Cerebellar cortex (tissue), 1 donor: ENCODE measurements at places on chromosomes 3 and 15.
A peak's percentile ranks its signal among the peaks of the same experiment; 100 is the strongest.

DNA sequence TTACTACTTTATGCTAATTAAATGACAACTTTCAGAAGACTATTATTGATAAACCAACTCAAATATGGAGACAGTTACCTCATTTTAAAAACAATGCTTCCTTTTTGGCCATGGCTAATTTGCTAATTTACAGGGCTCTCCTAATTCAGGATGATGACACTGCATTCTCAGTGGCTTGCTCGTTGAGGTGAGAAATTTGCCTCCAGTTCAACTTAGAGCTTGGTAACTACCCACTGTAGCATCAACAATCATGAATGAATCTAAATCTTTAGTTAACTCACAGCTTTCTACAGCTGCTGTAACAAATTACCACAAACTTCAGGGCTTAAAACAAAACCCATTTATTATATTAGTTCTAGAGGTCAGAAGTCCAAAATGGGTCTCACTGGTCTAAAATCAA lies 14.0 kb downstream of the PBRM1 start:
- no peak for DNase-seq

DNA sequence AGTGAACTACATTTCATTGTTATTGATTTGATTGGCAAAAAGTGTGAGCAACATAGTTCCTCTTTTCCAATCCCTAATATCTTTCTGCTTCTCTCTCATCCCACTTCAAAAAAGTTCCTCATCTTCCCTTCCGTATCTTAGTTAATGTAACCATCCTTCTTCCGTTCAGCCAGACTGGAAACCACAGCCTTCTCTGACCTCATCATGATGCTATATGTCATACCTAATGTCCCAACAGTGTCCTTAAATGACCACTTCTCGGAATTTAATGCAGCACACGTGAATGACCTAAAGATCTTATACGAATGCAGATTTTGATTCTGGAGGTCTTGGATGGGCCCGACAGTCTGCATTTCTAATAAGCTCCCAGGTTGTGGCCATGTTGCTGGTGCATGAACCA lies 320.3 kb upstream of the SATB1 start:
- DNase-seq, result no peak

DNA sequence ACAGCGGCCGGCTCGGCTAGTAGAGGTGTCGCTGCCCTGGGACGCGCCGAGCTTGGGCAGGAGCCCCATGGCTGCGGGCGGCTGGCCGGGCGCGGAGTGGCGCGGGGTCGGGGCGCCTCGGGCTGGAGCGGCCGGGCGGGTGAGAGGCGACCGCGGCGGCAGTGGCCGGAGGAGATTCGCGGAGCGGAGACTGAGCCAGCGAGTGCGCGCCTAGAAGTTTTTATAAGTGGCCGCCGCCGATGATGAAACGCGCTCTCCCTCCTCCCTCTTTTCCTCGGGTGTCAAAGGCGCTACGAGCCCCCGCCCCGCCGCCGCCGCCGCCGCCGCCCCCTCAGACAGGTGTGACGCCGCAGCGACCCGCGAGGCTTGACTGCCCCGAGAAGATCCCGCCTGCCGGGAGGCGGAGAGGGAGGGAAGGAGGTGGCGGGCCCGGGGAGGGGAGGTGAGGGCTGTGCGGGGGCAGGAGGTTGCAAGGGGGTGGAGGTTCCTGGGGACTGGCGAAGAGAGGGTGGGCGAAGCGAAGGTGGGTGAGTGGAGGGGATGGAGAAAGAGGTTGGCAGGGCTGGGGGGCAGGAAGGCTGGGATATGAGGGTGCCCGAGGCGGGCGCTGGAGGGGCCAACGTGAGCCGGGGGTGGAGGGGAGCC lies at the start of gene SLCO2A1:
Gene SLCO2A1, minus strand, starts transcription at position 192 of the 645 bp plus-strand sequence. Its CDS starts 123 bp downstream, at position 69.
- DNase-seq, result no peak

DNA sequence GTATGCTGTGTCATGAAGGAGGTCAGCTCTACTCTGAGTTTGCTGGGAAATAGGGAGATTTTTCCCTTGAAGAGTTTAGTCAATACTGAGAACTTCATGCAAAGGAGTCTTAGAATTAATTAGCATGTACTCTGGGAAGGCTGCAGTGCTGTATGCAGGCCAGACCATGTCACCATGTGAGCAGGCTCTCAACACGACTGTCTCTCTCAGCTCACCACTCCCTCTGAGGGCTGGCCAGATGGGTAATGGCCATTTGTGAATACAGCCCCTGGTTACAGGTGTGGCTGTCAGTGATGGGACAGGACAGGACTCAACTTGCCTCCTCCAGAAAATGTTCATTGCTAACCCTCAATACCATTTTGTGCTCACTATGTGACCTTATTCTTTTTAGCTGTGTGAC lies 5.1 kb upstream of the CERS3 start:
- no peak for DNase-seq

DNA sequence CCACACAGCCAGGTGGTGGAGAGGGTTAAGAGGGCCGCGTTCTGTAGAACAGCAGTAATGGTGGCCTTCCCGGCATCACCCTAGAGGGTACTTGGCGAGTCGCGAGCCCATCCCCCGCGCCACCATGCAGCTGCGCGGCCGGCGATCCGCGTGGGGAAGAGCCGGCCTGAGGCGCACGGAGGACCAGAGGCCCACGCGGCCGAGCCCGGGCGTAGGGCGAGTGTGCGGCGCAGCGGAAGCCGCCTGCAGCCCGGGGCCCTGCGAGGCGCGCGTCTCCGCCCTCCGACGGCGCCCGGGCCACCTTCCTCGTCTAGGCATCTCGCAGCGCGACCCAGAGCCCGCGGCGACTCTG lies 423 bp downstream of the TKT start:
- no peak for DNase-seq

DNA sequence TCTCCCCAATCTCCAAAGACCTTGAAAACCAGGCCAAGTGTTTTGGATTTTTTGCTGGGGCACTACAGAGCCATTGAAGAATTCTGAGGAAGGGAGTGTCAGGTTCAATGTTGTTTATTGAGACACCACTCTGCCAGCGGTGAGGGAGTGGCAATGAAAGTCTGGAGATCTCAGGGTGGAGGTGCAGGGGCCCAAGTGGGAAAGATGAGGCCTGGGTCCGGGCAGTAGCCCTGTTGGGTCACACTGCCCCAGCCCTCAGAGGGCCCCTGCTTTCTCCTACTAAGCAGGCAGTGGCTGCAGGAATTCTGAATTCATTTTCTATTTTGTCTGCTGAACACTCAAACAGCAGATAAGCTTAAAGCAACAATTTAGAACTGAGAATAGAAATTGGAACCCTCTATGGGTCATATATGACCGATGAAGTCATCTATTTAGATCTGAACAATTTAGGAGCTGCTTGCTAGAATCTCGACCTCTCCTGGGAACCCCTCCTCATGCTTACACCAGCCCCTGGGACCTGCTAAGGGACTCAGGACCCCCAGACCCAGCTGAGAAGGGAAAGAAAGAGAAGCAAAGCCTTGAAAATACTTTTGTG lies 17.9 kb downstream of the HRH1 start:
- DNase-seq, result no peak

GRCh38 chr3:138890555-138891187 lies 55.9 kb upstream of the PIK3CB start:
- no peak for DNase-seq

DNA sequence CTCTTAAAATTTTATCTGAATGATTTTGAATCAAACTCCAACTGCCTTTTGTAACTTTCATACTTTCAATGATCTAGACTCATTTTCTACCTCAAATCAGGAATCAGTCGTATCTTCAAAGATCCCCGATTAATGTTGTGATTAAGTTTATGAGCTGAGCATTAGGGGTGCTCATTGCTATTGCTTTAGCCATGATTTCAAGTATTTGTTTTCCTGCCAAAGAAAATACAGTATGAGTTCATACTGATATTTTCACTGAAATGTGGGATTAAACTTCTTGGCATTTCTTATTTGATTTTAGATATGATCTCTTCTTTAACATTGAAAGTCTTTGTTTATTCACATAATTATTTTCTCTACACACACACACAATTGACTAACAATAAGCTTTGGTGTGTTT lies 785.6 kb downstream of the NTRK3 start:
- DNase-seq, result no peak

GRCh38 chr15:32682569-32682968 lies 35.2 kb upstream of the GREM1 start:
- DNase-seq, result no peak

DNA sequence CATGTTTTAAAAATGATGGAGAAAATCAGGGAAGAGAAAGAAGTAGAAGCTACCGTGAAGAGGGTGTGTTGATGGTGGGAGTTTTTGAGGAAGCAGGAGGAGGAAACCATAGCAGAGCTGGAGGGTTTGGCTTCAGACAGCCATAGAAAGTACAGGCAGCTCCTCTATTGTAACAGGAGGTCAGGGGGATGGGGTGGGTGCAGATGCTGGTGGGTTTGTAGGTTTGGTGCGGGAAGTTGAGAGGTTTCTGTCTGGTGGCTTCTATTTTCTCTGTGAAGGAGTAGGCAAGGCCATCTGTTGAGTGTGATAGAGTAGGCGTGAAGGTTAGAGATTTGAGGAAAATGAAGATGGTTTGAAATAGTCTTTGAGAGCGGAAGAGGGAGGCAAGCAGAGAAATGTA lies 97.7 kb upstream of the TBC1D5 start:
- DNase-seq, result no peak

GRCh38 chr3:50635066-50635465 lies 18.1 kb downstream of the MAPKAPK3 start:
- no peak for DNase-seq

- DNase-seq, result no peak
These were observed 117.1 kb downstream of the CHDH start for GRCh38 chr3:53729159-53729558.

DNA sequence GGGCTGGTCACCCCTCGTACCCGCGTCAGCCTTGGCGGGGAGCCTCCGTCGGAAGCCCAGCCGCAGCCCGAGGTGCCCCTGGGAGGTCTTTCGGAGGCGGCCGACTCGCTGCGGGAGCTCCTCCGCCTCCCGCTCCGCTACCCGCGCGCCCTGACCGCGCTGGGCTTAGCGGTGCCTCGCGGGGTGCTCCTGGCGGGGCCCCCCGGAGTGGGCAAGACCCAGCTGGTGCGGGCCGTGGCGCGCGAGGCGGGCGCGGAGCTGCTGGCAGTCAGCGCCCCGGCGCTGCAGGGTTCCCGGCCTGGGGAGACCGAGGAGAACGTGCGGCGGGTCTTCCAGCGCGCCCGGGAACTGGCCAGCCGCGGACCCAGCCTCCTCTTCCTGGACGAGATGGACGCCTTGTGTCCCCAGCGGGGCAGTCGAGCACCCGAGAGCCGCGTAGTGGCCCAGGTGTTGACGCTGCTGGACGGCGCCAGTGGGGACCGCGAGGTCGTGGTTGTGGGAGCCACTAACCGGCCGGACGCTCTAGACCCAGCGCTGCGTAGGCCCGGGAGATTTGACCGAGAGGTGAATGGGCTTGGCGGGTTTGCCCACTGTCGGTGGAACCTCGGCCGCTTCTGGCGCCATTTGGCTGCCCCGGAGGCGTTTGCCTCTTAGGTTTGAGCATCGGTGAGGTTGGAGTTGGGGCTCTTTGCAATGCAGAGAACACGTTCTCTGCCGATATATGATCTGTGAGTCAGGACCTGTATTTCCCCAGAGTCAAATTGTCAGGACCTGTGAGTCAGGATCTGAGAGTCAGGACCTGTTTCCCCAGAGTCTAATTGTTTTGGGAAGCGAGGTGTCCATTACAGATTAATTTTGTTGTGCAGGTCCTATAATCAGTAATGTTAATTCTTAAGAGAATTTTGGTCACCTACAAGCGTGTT lies 24.9 kb upstream of the GATM start:
- DNase-seq, result peak; percentile 24

DNA sequence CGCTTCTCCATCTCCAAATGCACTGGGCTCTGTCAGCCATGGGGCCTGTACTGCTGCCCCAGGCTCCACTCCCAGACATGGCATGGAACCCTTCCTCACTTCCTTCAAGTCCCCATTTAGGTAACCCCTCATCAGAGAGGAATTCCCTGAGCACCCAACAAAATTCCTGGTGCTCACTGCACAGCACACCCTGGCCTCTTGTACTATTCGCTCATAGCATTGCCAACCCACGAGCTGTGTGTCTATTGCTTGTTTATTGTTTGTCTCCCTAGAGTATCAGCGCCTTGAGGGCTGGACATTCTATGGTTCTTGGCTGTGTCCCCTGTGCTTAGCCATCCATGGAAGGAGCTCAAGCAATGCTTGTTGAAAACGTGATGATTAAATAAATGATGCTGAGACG lies 46.1 kb upstream of the SLCO2A1 start:
- DNase-seq, result no peak

DNA sequence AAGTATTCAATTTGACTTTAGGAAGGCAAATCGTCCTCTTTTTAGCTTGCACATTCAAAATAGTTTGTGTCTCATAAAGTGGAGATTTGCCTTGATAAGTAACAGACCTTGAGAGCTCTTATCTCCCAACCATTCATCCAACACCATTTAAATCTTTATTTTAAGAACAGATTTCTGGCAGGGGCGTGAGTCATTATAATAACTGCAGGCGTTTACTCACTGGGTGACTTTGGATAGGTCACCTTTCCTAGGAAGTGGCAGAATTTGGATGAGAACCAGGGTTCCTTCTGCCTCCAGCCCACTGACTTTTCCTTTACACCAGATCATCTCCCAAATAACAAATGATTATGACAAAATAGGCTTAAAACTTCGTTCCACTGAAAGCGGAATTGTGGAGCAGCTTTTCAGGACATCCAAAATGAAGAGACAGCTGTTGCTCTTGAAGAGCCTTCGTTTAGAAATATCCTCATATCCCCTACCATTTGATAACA lies 5.0 kb downstream of the LMCD1 start:
- DNase-seq, result no peak

DNA sequence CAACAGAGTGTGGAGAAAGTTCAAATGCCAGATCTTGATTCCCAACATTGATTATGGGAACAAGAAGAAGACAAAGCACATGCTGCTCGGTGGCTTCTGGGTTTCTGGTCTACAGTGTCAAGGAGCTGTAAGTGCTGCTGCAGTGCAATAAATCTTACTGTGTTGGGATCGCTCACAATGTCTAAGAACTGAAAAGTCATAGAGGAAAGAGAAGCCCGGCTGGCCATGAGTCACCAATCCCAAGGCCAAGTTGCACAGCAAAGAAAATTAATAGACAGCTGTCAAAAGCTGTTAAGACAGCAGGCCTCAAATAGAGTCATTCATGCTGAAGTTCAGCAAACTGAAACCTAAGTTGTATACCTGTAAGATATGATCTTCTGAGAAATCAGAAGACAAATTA lies 33.2 kb upstream of the SPPL2A start:
- no peak for DNase-seq
